ENCODE measurements at places on chromosomes 16 and 17.

DNA sequence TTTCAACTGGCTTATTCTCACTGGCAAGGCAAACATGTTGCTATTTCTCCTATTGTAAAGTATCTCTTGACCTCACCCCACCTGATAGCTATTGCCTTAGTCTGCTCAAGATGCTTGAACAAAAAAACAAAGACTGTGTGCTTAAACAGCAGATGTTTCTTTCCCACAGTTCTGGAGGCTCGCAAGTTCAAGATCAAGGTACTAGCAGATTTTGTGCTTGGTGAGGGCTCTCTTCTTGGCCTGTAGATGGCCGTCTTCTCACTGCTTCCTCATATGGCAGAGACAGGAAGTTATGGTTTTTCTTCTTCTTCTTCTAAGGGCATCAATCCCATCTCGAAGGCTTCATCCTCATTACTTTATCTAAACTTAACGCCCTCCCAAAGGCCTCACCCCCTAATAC, 109.7 kb upstream of the CLEC3A start:
- no peak for DNase-seq

DNA sequence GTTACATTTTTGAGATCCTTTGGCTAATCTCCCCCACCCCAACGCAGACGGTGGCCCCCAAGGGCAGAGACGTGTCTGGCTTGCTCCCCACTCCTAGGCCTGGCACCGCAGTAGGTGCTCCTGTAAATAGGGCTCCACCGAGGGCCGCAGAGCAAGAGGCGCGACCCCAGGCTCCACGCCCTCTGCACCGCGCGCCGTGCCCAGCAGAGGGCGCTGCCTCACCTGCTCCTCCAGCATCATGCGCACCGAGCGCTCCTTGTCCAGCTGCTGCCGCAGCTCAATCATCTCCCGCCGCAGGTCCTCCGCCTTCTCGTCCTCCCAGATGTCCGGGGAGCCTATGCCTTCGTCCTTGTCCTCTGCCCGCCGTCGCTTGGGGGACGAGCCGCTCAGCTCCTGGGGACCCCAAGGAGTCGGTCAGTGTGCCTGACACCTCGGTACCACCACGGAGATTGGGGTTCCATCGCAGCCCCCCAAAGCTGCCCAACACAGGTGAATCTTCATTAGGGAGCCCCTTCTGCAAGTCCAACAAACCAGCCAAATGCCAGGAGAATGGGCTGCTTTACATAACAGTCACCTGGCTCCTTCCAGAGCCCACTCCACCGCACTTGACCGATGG, 11.2 kb downstream of the TFAP4 start:
- no peak for DNase-seq

- no peak for DNase-seq
Measured at GRCh38 chr16:20940871-20941635, 40.5 kb downstream of the LYRM1 start.

DNA sequence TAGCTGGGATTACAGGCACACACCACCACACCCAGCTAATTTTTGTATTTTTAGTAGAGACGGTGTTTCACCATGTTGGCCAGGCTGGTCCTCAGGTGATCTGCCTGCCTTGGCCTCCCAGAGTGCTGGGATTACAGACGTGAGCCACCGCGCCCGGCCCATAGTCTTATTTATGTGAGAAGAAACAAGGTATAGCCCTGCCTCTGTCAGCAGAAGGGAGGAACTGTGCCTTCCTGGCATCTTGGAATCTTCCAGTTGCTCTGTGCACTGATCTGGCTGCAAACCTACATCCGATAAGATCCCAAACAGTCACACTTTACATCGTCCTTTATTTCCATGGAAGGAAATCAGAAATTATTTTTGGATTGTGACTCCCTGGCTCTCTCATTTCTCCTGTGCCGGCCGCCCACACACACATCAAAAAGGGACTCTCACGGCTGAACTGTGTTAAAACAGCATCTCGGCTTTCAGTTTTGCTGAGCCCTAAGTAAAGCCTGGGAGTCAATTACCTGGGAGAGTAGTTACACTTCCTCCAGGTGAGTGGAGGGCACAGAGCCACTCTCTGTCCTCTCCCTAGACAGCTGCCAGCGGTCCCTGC, 23.3 kb downstream of the WIPI1 start:
- no peak for DNase-seq

- DNase-seq, result no peak
Measured at GRCh38 chr16:26413780-26414179, 652.9 kb upstream of the C16orf82 start.

Measured in RKO (cell line).